ENCODE measurements at places on chromosomes 13 and 19. TPM values are rescaled to one million over a fixed set of nuclear protein-coding genes. Genes with fewer than 3 reads are reported as not detected.

DNA sequence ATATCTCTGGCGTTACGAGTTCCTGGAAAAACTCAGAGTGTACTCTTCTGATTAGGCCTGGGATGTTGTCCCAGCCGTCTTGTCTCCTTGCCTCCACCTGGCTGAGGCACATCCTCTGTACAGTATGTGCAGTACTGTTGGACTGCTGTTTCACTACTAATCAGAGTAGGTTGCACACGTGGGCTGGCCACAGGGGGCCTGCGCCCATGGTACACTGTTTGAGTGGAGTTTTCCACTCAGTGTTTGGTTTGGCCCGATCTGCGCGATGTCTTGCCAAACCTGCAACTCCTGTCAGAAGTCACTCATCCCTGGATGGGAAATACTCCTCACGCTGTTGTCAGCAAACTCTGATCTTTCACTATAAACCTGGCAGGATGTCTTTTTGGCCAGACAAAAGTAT, 189.6 kb upstream of the CSNK1A1L start:
- H3K4me1 ChIP-seq: no peaks in the 10 kb centered on the region
- H3K36me3 ChIP-seq: no peaks in the 10 kb centered on the region

- peaks cover 51% of the 10 kb centered on the region for H3K27me3 ChIP-seq
- H3K27ac ChIP-seq: no peak overlapping the region
- no peak overlapping the region for H3K4me3 ChIP-seq
- peaks cover 6% of the 10 kb centered on the region for H3K36me3 ChIP-seq
Measured at GRCh38 chr13:36884235-36884634, 35.8 kb downstream of the SMAD9 start.

Gene TSEN34
- total RNA-seq: 8.1 TPM

DNA sequence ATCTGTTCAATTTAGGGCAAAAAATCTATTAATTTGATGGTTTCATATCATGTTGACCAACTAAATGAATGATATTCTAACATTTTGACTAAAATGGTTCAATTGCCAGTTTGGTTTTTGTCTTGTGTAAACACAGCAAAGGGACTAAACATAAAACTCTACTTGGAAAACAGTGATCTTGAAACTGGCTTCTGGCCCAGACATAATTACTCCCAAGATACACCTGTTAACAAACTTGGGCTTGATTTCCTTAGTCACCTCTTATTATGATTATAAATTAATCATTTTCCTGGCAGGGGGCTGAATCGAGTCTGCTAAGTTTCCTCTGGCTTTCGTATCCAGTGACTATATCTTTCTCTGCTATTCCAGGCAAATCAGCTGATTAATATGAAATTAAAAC, 78.0 kb upstream of the OXGR1 start:
- DNase-seq: no peak
- no peak overlapping the region for H3K4me3 ChIP-seq
- no peak overlapping the region for H3K27ac ChIP-seq
- no peaks in the 10 kb centered on the region for H3K4me1 ChIP-seq
- peaks cover 2% of the 10 kb centered on the region for H3K36me3 ChIP-seq

GRCh38 chr13:100633461-100633860, 41.1 kb downstream of the TMTC4 start:
- H3K27ac ChIP-seq: no peak overlapping the region
- H3K36me3 ChIP-seq: peaks cover 8% of the 10 kb centered on the region
- H3K27me3 ChIP-seq: no peaks in the 10 kb centered on the region
- peaks cover 9% of the 10 kb centered on the region for H3K4me1 ChIP-seq

- no peak for DNase-seq
- peaks cover 61% of the 10 kb centered on the region for H3K27me3 ChIP-seq
- no peak overlapping the region for H3K27ac ChIP-seq
- peaks cover 5% of the 10 kb centered on the region for H3K4me1 ChIP-seq
- no peaks in the 10 kb centered on the region for H3K36me3 ChIP-seq
Measured at GRCh38 chr13:52845766-52846566, 2.5 kb downstream of the PCDH8 start.

DNA sequence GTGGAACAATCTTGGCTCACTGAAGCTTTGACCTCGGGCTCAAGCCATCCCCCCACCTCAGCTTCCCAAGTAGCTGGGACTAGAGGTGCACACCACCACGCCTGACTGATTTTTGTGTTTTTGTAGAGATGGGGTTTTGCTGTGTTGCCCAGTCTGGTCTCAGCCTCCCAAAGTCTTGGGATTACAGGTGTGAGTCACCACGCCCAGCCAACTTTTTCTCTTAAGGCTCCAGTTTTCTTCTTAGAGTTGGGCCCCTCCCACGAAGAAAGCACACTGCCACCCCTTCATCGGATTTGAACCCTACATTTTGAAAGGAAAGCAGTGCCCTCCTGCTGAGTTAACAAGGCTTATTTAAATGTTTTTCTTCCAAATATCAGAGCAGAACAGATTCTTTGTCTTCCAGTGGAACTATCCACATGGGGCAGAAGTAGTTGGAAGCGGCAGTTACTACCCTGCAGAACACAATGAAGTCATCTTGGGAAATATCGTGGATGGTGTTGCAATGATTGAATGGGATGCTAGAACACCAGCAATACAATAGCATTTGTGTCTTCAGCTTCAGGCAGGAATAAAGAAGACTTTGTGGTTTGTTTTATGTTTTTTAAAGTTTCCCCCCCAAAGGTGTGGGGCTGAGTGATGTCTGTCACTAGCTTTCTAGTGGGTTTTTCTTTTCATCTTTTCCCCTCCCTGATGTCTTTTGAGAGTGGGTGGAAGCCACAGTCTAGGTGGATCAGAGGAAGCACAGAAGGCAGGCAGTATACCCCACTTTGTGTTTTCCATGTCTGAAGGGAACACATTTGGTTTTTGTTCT, 8.9 kb downstream of the ACTN4 start:
- no peaks in the 10 kb centered on the region for H3K27me3 ChIP-seq
- H3K27ac ChIP-seq: peak overlapping the region; percentile 94
- peaks cover 2% of the 10 kb centered on the region for H3K36me3 ChIP-seq
- peak overlapping the region; percentile 82 for H3K4me3 ChIP-seq
